Caco-2 (cell line): ENCODE measurements at places on chromosomes 4 and X. TPM values are rescaled to one million over a fixed set of nuclear protein-coding genes. Genes with fewer than 3 reads are reported as not detected.

DNA sequence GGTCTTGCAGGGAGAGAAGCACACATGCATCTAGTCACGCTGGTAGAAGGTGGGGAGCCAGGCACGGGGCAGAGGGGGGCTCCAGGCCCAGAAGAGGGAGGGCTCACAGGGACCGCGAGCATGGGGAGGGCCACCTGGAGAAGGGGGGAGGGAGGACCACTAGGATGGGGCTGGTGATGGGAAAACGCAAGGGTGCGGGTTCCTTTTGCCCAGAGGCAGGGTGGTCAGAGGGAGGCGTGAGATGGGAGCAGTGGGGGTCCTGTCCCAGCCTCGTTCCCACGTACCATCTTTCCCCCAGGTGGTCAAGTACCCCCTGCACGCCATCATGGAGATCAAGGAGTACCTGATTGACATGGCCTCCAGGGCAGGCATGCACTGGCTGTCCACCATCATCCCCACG is 30.7 kb downstream of the WFS1 start:
- DNase-seq: no peak

DNA sequence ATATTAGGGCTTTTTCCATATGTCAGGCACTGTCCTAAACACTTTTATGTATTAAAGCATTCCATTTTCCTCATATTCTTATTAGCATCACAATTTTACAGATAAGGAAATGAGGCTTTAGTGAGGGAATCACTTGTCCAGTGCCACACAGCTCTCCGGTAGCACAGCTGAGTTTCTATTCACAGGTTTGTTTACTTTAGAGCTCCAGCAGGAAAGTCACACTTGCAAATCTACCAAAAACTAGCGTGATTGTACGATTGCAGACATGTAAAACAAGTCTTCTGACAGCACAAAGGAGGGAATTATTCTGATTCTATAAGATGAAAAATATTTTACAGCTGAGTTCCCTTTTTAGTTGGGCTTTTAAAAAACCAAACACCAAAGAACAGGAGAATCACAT is 472.1 kb downstream of the TMA16 start:
- DNase-seq: no peak

DNA sequence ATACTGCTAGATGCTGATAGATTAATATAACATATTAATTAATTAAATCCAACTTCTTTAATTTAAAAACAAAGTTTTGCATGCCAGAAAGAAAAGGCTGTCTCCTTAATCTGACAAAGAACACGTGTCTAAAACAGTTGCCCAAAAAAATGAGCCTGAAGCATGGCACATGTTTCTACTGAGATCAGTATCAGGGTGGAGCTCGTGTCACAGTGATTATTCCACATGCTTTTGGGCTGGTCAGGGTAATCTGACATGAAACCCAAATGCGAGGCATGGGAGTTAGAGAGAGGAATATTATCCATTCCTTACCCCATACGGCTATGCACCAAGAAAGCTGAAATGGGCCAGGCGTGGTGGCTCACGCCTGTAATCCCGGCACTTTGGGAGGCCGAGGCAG is 79.4 kb upstream of the ADRA2C start:
- DNase-seq: no peak

GRCh38 chr4:53479736-53480525 is 102.5 kb downstream of the FIP1L1 start:
- no peak for DNase-seq

DNA sequence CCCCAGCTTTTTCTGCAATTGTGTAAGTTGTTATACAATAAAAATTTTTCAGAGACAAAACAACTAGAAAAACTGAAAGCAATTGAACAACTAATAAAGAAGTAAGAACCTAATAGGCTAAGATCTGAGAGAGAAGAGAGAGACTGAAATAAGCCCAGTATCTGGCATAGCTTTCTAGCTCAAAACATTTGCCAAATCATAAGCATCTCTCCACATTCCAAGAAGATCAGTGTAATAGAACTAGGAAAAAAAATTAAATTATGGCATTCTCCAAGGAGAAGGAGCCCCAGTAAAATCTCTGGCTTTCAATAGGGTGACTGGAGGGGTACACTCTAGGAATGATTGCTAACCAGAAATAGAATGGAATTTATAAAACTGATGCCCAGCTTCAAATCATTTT is 19.0 kb upstream of the PPP3CA start:
- no peak for DNase-seq

DNA sequence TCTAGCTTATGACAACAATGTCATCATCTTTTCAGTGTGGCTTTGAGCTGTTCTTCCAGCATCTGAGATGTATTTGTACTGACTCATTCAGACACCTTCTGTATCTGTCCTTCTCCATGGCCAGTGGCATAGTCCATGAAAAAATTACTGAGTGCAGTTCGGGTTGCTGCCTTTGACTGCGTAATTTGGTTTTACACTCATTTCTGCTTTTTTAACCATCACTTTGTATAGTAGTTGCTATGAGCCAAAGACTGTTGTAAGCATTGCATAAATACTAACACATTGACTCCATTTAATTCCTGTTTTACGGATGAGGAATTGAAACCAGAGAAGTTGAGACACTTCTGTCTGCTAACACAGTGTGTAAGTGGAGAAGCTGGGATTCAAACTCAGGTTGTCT is 190.7 kb upstream of the MID1 start:
- DNase-seq: no peak

DNA sequence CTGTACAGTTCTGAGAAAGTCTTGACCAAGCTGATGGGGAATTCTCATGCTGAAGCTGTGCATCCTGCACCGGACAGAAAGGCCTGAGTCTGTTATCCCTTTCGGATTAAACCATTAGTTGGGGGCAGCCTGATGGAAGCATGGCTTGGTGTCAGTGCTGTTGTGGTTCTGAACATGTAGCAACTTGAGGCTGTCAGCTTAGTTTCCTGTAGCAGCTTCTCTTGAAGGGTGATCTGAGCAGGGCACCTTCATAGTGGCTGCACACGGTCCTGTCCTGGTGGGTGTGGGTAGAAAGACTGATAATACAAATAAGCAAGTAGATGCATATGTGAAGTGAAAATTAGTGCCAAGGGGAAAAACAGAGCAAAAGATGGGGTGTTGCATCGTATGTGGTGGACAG is 11.7 kb downstream of the KIAA0232 start:
- no peak for DNase-seq

The ENPP6 gene
- not detected in 2 replicates for total RNA-seq

GRCh38 chrX:131621650-131622049 is 77.8 kb downstream of the OR13H1 start:
- DNase-seq: no peak

The MAGEC3 gene
- not detected in 2 replicates for total RNA-seq

GRCh38 chrX:72735561-72735960 is 21.5 kb upstream of the PHKA1 start:
- no peak for DNase-seq

The GPR119 gene
- 0.29 TPM in 1 of 2 replicates, not detected in the other for total RNA-seq

The TCEAL6 gene
- not detected in 2 replicates for total RNA-seq

DNA sequence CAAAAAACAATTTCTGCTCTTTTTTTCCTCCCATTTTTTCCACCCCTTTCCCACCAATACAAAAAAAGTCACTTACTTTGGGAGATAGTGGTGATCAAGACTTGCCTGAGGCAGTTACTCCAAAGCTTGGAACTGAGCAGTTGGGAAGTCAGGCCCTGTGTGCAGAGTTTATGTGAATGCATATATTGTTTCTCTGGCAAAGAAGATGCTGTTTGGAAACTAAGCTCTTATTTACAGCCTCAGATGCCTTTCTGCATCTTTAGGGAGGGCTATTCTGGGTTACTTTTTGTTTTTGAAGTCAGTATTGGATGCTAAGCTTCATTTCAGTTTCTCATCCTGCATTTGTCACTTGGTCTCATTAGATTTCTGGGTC is 136.3 kb downstream of the ZNF330 start:
- DNase-seq: no peak

DNA sequence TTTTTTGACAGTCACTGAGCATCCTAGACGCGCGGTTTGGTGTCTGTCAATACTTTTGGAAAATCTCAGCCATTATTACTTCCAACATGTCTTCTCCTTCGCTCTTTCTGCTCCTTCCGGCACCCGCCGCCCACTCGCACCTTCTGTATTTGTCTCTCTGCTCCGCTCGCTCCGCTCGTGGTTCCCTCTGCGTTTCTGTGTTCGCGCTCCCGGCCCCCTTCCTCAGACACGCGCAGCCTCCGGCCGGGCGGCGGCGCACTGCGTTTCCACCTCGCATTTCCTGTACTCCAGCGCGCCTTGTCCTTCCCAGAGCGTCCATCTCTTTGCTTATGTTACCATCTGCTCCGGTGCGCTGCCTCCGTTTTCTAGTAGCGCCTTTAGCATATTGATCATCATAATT is 21.1 kb downstream of the PDE6B start:
- DNase-seq: no peak

DNA sequence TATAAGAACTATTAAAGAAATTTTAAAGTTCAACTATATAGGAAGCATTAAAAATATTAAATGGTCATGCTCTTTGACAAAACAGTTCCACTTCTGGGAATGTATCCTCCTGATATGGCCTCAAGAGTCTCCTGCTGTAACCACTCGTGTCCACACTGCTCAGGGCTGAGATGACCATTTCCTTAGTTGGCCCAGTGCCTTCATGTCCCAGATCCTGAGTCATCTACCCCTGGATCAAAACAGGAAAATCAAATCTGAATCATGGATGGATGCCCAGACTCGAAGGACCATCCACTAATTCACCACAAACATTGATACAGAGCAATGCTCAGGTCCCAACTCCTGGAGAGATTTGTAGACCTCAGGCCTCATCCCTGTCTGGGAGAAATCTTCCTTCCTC is 44.7 kb downstream of the GPRASP3 start:
- no peak for DNase-seq

The PLXNB3 gene
- total RNA-seq: 0.16 TPM in 1 of 2 replicates, not detected in the other

DNA sequence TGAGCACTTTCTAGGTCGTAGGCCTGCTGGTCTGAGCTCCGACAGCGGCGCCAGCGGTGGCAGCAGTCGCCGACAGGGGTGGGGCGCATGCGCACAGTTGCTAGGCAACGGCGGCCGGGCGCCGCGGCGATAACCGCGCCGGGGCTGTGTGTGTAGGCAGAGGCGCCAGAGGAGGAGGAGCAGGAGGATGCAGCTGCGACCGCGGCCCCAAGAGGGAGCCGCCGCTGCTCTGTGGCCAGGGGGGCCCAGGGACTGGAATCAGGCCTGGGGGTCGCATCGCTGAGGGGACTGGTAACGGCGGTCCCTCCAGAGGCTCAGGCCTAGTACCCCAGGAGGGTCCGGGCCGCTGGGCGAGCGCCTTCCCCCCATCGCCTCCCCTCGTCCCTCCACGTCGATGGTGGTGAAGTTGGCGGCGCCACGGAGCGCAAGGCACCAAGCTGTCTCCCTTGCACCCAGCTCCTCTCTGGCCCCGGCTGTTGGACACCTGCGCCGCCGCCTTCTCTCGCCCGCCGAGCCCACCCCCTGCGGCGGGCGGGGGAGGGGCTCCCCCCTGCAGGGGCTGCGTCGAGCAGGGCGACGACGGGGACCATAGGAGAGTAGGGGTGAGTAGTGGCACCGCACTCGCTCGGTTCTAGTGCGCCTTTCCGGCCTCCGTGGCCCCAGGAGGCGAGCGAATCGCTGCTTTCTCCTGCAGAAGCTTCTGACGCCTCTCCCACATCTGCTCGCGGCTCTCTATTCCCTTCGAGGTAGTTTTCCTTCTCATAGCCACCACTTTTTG is 58.6 kb upstream of the ZC4H2 start:
- peak; percentile 84 for DNase-seq

DNA sequence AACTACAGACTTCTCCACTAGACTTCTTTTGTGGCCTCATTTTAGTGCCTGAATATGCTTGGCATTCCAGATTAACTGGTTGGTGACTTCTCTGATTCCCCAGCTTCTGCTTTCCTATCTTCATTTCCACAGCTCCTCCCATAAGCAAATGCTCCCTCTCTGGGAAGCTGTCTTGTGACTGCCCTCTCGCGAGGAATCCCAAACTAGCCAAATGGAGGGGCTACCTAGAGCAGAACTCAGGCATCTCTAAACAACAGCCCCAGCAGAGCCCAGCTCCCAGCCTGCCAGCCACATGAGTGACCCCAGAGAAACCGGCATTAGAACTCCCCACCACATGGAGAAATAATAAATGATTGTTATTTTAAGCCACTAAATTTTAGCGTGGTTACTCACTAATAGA is 7.6 kb upstream of the VEGFD start:
- DNase-seq: no peak

The AFP gene
- 158 and 252 TPM in 2 replicates for total RNA-seq

DNA sequence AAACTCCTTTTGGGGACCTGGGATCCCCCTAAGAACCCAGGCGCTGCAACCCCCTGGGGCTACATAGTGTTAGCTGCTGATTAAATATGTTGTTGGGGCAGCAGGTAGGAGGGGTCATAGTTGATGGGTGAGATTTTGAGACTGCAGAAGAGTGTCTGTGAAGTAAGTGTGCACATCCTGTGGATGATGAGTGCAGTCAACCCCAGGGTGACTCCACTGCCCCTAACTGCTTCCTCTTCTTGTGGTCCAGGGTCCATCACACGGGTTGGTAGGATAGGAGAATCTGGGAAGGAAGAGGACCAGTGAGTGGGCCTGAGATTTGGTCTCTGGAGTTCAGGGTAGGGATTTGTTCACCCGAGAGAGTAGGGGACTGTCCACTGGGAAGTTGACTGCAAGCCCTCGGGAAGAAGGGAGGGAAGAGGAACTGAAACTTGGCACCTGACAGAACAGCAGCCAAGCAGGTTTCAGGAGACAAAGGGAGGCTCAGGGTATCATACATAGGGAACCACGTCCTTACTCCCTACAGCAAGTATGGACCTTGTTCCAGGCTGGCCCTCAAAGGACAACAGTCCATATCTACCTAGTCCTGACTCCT is 8.5 kb downstream of the DLG3 start:
- DNase-seq: no peak

The RHOXF2 gene
- total RNA-seq: not detected in 2 replicates

DNA sequence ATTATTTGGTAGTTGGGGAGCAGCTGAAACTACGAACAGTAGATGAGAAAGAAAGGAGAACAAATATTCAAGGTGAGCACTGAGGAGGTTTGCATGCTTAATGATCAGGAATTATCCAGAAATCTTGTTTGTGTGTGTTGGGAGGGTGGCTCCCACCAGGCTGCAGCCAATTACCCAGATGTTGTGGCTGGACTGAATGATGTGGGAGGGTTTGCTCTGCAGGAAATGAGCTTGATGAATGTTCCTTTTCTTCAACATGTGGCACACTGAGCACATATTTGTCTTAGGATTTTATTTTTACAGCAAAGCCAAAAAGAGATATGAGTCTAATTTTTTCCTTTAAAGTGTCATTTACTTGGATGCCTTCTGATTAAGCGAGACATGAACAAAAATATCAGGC is 48.3 kb upstream of the AMOT start:
- DNase-seq: no peak

The PRPS2 gene
- total RNA-seq: 35.6 and 44.0 TPM in 2 replicates

The CENPVL1 gene
- total RNA-seq: not detected in 2 replicates

The EGF gene
- total RNA-seq: 0.25 and 0.37 TPM in 2 replicates

The NAA15 gene
- total RNA-seq: 63.1 and 71.6 TPM in 2 replicates

The TMEM156 gene
- not detected in 2 replicates for total RNA-seq

The PDLIM3 gene
- 3.6 and 4.8 TPM in 2 replicates for total RNA-seq

DNA sequence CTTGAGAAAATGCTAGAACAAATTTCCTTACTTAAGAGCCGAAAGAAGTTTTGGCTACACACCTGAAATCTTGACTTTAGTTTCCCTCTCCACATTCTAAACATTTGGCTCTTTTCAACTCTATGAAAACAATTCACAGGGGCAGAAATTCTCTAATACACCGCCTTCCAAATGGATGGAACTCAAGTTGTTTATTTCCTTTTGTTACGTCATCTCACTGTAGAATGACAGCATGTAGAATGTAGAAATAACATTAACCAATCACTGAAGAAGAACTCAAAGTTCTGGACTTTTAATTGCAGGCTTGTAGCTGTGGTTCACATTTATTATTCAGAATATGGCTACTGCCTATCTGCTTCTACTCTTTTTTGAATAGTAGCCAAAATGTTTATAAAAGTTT is 1.9 kb downstream of the DMP1 start:
- no peak for DNase-seq
